ENCODE measurements at places on chromosomes 16 and 17.

GRCh38 chr17:33292981-33293867, at the start of gene ASIC2:
Gene ASIC2, minus strand, starts transcription at chr17:33293295.
- peak; percentile 84 for DNase-seq

GRCh38 chr16:83992624-83993023, 24.6 kb downstream of the NECAB2 start:
- DNase-seq: no peak

DNA sequence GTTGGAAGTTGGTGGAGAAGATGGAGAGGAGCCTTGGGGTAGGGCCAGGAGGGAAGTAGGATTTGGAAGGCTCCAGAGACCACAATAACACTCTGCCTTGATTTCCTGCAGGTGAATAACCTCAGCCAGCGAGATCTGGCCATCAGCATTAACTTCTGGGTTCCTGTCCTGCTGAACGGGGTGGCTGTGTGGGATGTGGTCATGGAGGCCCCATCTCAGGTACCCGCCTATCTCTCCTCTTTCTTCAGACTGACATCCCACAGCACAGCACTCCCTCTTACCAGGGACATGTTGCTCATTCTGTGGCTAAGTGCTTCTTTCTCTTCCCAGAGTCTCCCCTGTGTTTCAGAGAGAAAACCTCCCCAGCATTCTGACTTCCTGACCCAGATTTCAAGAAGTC, 4.9 kb downstream of the COX6A2 start:
- DNase-seq: peak; percentile 24

DNA sequence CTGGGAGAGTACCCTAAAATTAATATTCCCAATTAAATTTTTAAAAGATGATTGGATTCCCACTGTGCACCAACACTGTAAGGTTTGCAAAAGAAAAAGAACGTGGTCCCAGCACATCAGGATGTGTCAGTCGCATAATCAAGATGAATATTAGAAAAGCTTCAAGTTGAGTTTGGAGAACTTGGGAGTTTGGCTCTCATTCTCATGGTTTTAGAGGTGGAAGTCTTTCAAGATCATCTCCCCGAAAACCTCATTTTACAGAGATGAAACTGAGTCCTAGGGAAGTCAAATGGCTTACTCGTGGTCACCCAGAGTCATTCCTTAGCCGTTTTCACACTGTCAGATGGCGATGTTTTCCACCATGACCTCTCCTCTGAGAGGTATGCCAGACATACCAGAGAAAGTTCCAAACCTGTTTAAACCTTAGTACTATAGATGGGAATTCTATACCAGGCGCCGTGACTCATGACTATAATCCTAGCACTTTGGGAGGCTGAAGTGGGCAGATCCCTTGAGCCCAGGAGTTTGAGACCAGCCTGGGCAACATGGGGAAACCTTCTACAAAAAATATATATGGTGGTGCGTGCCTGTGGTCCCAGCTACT, 1.2 kb downstream of the SEC14L1 start:
- peak; percentile 78 for DNase-seq

DNA sequence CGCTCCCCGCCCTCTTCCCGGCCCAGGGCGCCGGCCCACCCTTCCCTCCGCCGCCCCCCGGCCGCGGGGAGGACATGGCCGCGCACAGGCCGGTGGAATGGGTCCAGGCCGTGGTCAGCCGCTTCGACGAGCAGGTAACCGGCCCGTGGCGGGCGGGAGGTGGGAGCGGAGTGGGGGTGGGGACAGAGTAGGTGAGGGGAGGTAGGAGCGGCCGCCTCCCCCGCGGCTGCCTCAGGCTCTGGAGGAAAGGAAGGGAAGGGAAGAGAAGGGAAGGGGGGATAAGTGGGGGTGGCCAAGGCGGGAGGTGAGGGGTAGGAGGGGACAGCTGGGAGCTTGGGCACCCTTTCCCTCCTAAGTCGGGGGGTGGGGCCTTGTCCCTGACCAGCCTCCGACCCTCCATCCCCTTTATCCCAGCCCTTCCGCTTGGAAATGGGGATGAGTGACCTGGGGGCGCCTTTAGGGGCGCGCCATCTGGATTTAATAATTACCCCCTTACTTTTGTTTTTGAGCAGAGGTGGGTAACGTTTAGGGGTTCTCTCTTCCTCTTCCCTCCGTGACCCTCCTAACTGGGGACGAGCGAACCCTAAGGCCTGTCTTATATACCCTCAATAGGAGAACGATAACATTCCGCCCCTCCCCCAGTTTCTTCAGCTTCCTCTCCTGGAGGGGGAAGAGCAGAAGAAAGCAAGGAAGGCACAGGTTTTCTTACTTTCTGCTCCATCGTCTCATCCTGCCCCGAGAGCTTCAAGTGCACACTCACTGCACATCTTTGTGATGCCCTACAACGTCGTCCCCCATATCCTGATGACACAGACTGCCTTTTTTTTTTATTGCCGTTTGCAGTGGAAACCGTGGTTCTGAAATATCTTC, 694 bp downstream of the NF1 start:
- peak; percentile 92 for DNase-seq

- DNase-seq: no peak
Measured at GRCh38 chr16:8590811-8591210, 500 bp upstream of the TMEM114 start.

- DNase-seq: no peak
Measured at GRCh38 chr16:79283578-79283977, 317.0 kb downstream of the MAF start.

DNA sequence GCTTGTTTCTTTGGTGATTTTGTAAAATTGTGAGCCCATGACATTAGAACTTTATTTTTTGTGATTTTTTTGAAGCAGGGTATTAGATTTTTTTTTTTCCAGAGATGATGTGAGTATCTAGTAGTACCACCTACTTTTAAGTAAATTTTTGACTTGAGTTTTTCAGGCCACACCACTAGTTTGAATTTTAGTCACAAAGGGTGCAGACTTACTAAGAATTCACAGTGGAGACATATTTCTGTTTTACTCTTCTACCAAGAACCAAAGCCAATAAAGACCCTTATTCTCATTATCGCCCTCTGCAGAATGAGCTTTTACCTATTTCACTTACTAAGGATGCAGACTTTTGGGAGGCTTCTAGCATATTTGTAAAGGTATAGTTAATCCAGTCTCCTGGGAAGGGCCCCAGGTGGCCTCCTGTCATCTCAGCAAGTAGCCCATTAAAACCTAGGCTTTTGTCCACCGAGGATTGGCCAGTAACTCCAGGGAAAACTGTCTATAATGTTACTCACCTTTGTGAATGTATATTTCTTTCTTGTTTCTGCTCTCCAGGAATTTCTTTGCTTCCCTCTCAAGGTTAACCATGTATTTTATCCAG, 30.6 kb downstream of the NLK start:
- DNase-seq: no peak

- DNase-seq: no peak
Measured at GRCh38 chr16:4879049-4879448, 31.8 kb downstream of the UBN1 start.

GRCh38 chr17:10699856-10700255, 2.5 kb downstream of the ADPRM start:
- no peak for DNase-seq

DNA sequence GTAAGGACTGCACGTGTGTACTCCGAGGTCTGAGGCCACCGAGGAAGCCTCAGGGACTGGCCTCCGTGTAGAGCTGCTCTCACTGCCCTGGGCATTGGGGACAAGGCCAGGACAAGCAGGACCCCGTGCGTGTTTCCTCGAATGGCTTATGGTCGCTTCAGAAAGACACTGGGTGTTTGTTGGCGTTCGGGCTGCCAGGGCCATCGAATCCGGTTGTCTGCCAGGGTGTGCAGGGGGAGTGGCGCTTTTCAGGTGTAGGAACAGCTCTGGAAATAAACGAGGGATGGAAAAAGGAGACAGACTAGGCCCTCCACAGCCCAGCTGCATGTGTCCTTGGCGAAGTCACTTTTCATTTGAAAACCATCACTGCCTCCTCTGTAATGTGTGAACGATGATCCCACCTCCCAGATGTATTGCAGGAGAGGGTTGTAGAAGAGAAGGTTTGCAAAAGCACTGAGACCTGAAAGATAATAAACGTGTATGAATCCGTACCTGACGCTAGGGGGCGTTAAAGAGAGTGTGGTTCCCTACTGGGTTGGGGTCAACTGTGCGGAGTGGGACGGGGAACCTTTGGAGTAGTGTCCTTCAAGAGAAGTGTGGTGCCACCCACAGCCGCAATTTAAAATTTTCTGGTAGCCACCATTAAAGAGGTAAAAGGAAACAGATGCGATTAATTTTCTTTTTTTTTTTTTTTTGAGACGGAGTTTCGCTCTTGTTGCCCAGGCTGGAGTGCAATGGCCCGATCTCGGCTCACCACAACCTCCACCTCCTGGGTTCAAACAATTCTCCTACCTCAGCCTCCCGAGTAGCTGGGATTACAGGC, 2.1 kb upstream of the ZSCAN10 start:
- no peak for DNase-seq

DNA sequence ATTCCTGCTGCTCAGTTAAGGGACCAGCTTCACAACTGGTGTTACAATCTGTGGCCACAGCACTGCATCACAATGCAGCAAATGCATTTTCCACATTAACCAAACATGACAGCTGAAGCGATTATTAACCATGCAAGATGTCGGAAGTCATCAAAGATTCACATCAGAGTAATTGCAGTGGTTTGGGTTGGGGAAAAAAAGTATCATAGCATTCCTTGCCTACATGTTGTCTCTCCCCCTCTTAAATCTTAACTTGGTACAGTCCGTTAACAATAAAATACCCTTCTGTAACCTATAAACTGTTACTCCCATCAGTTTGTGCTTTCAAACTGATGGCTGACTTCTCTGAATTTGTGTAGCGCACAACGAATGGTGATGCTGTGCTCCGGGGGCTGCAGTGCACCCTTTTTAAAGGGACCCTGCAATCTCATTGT, 51.6 kb downstream of the NUP93 start:
- no peak for DNase-seq

DNA sequence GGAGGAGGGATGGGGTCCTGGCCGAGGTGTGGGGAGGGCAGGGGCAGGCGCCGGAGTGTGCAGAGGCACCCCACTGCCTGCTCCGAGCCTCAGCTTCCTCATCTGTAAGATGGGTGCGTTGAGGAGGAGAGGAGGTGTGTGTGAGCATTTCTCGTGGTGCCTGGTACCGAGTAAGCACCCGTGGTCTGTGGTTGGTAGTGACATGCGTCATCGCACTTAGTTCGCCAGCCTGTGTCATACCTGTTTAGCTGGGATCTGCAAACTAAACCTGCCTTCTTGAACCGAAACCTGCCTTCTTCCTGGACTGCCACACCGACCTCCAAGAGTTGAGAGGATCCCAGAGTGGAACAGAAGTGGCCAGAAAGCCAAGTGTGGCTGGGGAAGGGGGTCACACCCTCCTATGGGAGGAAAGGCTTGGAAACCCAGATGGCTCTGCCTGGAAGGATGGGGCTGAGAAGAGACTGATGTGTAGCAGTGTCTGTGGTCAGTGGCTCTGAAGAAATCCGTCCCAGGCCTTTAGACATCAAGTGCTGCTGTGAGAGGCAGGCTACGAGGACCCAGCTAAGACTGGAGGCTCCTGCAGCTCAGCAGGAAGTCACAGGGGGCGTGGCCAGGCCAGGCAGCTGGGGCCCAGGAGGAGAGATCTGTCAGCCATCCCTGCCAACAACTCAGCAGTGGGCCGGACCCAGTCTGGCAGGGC, 162.6 kb upstream of the PLCG2 start:
- peak; percentile 77 for DNase-seq

- DNase-seq: no peak
Measured at GRCh38 chr17:67157732-67158639, 87.0 kb downstream of the HELZ start.

- no peak for DNase-seq
Measured at GRCh38 chr17:32684087-32684958, 192.6 kb downstream of the MYO1D start.

GRCh38 chr16:117379-118365, 20.8 kb downstream of the NPRL3 start:
- peak; percentile 75 for DNase-seq

- DNase-seq: peak; percentile 71
Measured at GRCh38 chr16:53912155-53912554, 208.2 kb downstream of the FTO start.

DNA sequence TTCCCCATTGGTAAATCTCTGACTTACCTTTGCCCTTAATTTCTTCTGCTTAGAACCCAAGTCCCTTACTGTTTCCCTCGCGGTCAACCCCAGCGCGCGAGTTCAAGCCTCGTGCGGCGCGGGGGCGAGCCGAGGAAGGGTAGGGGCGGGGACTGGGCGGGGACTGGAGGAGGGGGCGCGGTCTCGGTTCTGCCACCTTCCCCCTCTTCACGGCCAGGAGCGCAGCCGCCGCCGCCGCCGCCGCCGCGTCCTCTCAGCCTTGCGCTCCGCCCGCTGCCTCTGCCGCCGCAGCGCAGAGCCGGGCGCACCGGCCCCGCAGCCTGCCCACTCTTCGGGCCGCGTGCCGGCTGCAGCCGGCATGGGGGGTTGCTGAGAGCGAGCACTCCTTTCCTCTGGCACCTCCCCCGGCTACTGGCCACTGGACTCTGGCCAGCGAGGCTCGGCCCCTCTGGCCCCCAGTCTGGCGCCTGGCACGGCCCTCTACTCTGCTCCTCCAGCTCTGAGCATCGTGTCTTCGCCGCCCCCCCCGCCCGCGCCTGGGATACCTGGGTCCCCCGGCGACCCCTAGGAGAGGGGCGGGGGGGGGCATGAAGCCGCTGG, at the start of gene RAPGEFL1:
Gene RAPGEFL1 (plus strand): TSS at position 196 of the 600 bp plus-strand sequence. CDS start 392 bp downstream, at position 588.
- peak; percentile 93 for DNase-seq

DNA sequence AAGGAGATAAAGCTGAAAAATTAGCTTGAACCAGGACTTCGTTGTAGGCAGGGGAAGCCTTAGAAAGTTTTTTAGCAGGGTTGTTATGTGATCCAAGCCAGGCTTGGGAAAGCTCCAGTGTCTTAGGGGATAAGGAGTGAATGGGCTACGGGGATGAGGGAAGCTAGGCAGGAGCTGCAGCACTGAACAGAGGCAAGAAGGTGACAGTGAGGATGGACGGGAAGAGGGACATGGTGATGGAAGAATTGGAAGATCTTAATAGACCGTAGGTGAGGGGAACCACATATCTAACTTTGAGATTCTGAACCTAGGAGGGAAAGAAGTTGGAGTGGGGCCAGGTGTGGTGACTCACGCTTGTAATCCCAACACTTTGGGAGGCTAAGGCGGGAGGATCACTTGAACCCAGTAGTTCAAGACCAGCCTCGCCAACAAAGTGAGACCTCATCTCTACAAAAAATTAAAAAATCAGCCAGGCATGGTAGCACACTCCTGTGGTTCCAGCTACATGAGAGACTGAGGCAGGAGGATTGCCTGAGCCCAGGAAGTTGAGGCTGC, 3.2 kb downstream of the RHBDL3 start:
- DNase-seq: no peak

DNA sequence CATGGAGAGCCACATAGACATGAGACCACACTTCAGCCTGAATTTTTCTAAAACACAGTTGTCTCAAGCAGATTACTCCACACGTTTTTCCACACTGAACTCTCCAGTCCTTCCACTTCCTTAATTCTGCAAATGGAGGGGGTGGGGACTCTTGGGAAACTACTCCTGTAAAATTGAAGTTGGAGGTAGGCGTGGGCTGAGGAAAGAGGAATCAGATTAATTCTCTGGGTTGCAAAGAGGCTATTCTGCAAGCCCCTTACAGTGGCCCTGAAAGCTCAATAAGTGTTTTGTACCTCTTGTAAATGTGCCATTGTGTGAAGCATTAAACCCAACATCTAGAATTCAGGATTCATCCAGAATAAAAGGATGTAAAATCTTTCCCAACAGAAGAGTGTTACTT, 9.6 kb downstream of the MARVELD3 start:
- DNase-seq: no peak
